ENCODE measurements at places on chromosomes 7 and 10. TPM values are rescaled to one million over a fixed set of nuclear protein-coding genes. Genes with fewer than 3 reads are reported as not detected.

The TAS2R41 gene
- total RNA-seq = not detected

The YAE1 gene
- total RNA-seq = 53.6 TPM

The HOXA7 gene
- 3.7 TPM for total RNA-seq

The TOMM7 gene
- total RNA-seq = 143 TPM

The IL2RA gene
- 0.37 TPM for total RNA-seq

The C10orf90 gene
- total RNA-seq = 0.85 TPM

The ZCCHC24 gene
- 43.5 TPM for total RNA-seq

The AKR1B15 gene
- not detected for total RNA-seq

The PLXNA4 gene
- 6.5 TPM for total RNA-seq

The CCDC7 gene
- 109 TPM for total RNA-seq

The PTPRZ1 gene
- 13.9 TPM for total RNA-seq

The EPC1 gene
- total RNA-seq = 116 TPM

The SKAP2 gene
- 22.0 TPM for total RNA-seq

The OPALIN gene
- total RNA-seq = not detected

The SLC25A13 gene
- total RNA-seq = 30.5 TPM

The GIMAP4 gene
- 43.9 TPM for total RNA-seq

The HOXA2 gene
- total RNA-seq = 1.4 TPM

Measured in urinary bladder (tissue), 4 donors.